ENCODE measurements at places on chromosomes 1 and 21.

DNA sequence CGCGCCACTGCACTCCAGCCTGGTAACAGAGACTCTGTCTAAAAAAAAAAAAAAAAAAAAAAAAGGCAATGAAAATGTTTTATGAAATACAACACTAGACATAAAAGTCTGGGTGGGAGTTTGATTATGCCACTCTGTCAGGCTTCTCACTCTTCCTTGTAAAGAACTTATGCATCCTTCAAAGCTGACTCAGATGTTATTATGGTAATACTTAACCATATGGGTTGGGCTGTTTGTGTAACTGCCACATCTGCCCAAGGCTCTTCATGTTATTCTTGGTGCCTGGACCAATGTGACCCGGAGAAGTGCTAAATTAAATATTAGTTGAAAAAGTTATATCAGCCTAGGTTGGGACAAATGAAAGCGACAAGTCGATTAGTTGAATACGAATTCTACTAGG is 23.8 kb downstream of the FAM89A start:
- no peak for DNase-seq

- no peak for DNase-seq
Observed at GRCh38 chr1:94032637-94033036, 88.3 kb downstream of the ABCA4 start.

DNA sequence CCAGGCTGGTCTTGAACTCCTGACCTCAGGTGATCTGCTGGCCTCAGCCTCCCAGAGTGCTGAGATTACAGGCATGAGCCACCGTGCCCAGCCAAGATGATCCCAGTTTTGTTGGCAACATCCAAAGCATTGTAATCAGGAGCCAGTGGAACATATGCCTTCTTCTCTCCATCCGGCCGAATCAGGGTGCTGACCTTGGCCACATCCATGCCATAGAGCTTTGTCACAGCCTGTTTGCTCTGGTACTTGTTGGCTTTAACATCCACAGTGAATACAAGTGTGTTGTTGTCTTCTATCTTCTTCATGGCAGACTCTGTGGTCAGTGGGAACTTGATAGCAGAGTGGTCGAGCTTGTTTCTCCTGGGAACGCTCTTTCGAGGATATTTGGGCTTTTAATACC is 17.1 kb downstream of the TNFRSF8 start:
- DNase-seq, result no peak

DNA sequence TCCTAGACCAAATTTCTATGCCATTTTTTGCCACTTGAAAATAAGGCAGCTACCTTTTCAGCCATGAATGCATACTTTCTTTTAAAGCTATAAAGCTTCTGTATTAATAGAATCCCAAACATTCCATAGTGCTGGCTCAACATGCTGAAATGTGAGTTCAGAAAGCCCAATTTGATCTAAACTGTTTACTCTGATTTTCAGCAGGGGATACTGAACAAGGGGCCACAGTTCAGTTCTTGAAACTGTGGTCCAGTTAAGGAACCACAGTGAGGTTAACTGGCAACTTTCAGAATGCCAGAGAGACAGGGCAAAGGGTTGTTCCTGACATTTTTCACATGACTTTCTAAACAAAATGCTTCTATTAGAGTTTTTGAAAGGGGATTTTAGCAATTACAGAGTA is 85.7 kb upstream of the COL11A1 start:
- no peak for DNase-seq

DNA sequence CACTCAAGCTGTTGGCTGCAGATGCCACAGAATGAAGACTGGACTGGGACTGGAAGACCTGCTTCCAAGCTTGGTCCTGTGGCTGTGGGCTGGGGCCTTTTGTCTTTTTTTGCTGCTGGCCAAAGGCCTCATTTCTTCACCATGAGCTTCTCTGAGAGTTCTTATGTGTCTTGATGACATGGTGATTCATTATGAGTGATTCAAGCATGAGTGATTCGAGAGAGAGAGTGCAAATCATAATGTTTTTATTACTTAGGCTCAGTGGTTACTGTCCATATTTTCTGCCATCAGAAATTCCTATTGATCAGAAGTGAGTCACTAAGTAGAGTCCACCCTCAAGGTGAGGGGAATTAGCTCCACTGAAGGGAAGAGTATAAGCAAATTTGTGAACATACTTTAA is 94.0 kb downstream of the PCP4 start:
- DNase-seq, result no peak

DNA sequence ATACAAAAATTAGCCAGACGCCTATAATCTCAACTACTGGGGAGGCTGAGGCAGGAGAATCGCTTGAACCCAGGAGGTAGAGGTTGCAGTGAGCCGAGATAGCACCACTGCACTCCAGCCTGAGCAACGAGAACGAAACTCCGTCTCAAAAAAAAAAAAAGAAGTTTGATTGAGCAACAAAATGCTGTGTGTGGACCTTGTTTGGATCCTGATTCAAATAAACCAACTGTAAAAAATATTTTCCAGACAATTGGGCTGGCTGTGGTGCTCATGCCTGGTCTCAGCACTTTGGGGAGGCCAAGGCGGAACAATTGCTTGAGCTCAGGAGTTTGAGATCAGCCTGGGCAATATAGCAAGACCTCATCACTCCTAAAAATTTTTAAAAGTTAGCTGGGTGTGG is 16.8 kb downstream of the PTAFR start:
- DNase-seq, result no peak

GRCh38 chr1:179924268-179924667 is 30.3 kb upstream of the CEP350 start:
- DNase-seq, result no peak
